NCI-H82 (cell line): ENCODE measurements at places on chromosomes 4 and X.

- DNase-seq = no peak
These were observed 43.9 kb downstream of the CYSLTR1 start for GRCh38 chrX:78283511-78283910.

- DNase-seq = peak; percentile 87
These were observed 14.2 kb upstream of the PJA1 start for GRCh38 chrX:69179380-69179911.

DNA sequence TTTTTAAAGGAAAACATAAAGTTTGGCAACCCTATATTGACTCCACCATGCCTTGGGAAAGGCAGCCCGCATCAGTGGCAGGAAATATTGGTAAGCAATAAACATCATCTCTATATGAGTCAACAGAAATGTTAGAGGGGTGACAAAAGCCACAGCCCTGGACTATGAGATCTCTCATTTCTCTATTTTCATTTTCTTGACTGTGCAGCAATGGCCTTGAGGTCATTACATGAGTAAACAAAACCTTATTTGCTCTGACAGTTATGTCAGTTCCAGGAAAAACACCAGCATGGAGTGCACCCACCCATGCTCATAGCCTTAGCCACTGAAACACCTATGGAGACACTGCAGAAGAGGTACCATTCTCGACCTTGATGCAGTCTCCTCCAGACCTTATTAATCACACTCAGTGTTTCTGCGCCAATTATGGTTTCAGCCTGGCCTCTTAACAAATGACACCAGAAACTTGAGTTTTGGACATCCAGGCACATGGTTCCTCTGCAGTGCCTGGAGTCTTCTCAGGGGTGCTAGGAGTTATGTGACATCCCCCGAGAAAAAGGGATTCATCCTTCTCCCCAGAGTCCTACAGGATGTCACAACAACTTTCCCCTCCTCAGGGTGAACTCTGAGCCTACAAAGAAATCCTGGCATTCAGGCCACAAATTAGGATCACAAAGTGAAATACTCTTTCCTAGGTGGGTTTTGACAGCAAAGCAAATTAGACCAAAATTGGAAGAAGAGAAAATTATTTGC lies 16.0 kb upstream of the HPGD start:
- DNase-seq = no peak

- DNase-seq = peak; percentile 25
These were observed 82.5 kb downstream of the RBM47 start for GRCh38 chr4:40546969-40547788.

GRCh38 chr4:39568805-39569204 lies 41.6 kb upstream of the UGDH start:
- no peak for DNase-seq

DNA sequence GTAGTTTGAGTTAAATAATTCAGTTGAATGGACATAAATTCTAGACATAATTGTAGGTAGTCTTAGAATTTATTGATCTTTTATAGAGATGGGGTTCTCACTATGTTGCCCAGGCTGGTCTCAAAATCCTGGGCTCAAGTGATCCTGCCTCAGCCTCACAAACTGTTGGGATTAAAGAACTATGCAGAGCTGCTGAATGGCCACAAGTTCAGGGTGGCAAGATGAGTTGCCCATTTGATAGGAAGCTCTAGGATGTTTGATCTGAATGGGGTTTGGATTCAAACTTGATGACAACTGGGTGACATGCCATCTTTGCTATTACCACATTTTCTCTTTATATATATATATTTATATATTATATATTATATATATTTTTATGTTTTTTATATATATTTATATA lies 3.6 kb downstream of the RPL36A start:
- peak; percentile 19 for DNase-seq
